Smooth muscle cell of bladder (primary cell): ENCODE measurements at places on chromosomes 3 and 15. TPM values are rescaled to one million over a fixed set of nuclear protein-coding genes. Genes with fewer than 3 reads are reported as not detected.

GOLGA6L9 gene
- total RNA-seq: 1.1 and 1.4 TPM in 2 replicates

GHSR gene
- not detected in 2 replicates for total RNA-seq

CCR2 gene
- not detected in 2 replicates for total RNA-seq

GOLGA8N gene
- 3.1 and 4.4 TPM in 2 replicates for total RNA-seq

ANKRD28 gene
- 131 and 178 TPM in 2 replicates for total RNA-seq

ARGFX gene
- not detected in 2 replicates for total RNA-seq

CKMT1A gene
- 0.18 TPM in 1 of 2 replicates, not detected in the other for total RNA-seq
